Neuronal stem cell (in vitro differentiated cells): ENCODE measurements at places on chromosomes 4 and X.

- DNase-seq = peak; percentile 38
Observed at GRCh38 chr4:72505314-72505744, 63.7 kb downstream of the ADAMTS3 start.

DNA sequence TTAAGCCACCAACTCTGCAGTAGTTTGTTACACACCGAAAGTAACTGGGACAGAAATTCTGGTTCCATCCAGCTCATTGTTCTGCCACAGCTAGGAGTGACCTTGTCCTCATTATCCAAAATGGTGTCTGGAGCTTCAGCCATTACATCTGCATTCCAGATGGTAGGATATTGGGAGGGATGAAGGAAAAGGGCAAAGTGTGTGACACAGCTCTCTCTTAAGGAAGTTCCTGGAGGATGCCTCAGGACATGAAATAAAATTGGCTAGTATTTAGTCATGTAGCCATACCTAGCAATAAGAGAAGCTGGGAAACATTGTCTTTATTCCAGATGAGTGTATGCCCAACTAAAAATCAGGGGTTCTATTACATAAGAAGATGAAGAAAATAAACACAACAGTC, 262.0 kb downstream of the BCOR start:
- DNase-seq = no peak

GRCh38 chr4:179709961-179710624, 2267.9 kb upstream of the AGA start:
- peak; percentile 5 for DNase-seq

- no peak for DNase-seq
Observed at GRCh38 chr4:173448103-173448502, 49.2 kb upstream of the SCRG1 start.

DNA sequence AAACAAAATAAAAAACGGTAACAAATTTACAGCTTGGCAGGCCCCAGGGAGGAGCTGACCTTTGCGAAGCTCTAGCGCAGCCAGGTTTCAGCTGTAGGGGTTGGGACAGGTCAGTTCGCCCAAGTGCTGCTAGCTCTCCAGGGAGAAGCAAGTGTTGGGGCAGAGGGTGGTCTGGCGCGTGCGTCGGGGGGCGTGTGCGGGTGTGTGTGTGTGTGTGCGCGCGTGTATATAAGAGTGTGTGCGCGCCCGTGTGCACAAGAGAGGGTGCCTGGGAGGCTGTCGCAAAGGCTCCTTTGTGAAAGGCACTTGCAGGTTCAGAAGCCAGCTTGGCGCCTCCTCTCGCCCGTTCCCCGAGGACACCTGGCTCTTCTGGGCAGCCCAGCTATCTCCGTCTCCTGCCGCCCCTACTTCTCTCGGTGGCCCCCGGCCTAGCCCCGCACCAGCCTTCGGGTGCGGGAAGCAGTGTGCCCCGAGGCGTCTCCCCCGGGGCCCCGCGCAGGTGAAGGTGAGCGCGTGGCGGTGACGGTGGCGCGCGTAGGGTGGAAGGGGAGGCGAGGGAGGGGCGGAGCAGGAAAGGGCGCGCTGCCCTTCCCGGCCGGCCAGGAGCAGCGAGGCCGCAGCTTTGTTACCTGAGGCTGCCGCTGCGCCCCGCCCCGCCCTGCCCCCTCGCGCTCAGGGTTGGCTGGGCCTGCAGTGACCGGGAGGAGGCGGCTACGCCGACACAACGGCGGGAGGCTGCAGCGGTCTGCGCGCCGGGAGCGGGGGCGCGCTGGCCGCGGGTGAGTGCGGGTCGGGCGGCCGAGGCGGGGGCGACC, at the start of gene FHDC1:
Gene FHDC1, plus strand, starts transcription at position 693 of the 815 bp plus-strand sequence. CDS start 6,735 bp downstream, outside the sequence.
- peak; percentile 51 for DNase-seq
